ENCODE measurements at places on chromosomes 1 and 21. TPM values are rescaled to one million over a fixed set of nuclear protein-coding genes. Genes with fewer than 3 reads are reported as not detected.

The ANKRD35 gene
- 13.7 TPM for total RNA-seq

The VPS45 gene
- total RNA-seq = 22.4 TPM

The DCST1 gene
- total RNA-seq = 0.32 TPM

The HTR6 gene
- not detected for total RNA-seq

The C1orf94 gene
- not detected for total RNA-seq

The F11R gene
- 137 TPM for total RNA-seq

The CFHR5 gene
- total RNA-seq = not detected

The ANGEL2 gene
- 16.0 TPM for total RNA-seq

The C1orf185 gene
- not detected for total RNA-seq

The DYNLT4 gene
- not detected for total RNA-seq

The ACTL8 gene
- 0.20 TPM for total RNA-seq

The NUF2 gene
- 8.6 TPM for total RNA-seq

The DNAJC6 gene
- 0.20 TPM for total RNA-seq

The ANGPTL7 gene
- total RNA-seq = not detected

The ASAP3 gene
- total RNA-seq = 31.5 TPM

The OR2G6 gene
- total RNA-seq = not detected

Measured in esophagus mucosa (tissue), 1 donor.